Epithelial cell of umbilical artery (primary cell): ENCODE measurements at places on chromosomes 16 and 17. TPM values are rescaled to one million over a fixed set of nuclear protein-coding genes. Genes with fewer than 3 reads are reported as not detected.

ITGB4 gene
- total RNA-seq, result 0.97 and 2.3 TPM in 2 replicates

CES1 gene
- total RNA-seq, result not detected in 2 replicates

THRA gene
- total RNA-seq, result 11.7 and 17.0 TPM in 2 replicates

GRB7 gene
- not detected in 2 replicates for total RNA-seq

TP53TG3C gene
- total RNA-seq, result 0.32 TPM in 1 of 2 replicates, not detected in the other
